ENCODE measurements at places on chromosomes 6 and 20. TPM values are rescaled to one million over a fixed set of nuclear protein-coding genes. Genes with fewer than 3 reads are reported as not detected.

DNA sequence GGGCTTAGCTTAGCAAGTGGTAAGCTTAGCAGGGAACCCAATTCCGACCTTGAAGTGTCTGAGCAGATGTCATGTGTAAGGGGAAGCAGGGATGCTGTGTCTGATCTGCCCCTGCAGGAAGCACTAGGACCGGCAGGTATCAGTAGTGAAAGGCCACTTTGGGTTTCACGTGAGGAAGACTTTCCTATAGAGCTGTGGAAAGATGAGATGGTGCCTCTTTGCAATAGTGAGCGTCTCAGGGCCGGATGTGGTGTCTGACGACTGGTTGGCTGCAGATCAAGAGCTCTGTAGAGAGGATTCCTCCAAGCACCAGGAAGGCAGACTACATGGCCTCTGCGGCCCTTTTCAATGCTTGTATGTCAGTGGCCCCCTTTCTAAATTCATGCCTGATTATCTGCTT is 98.3 kb downstream of the TIAM2 start:
- no peaks in the 10 kb centered on the region for H3K4me1 ChIP-seq
- peaks cover 4% of the 10 kb centered on the region for H3K36me3 ChIP-seq
- no peak overlapping the region for H3K27ac ChIP-seq
- H3K27me3 ChIP-seq: peaks cover 7% of the 10 kb centered on the region
- DNase-seq: no peak

The ABHD16B gene
- not detected for total RNA-seq

DNA sequence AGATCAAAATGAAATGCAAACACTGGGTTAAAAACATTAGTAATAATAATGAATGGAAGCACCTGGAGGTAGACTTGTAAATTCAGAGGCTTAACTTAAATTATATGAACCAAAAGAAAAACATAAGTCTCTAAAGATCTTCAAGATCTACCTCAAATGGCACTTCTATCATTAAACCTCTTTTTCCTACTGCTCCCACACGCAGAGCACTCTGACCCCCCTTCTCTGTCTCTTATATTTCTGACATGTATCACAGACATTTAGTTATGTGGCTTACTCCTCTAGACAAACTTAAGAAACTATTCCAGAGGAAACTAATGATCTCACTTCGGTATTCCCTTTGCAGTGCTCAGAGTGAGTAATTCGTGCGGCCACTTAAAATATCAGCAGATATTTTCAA is 1.1 kb downstream of the TBC1D32 start:
- no peaks in the 10 kb centered on the region for H3K36me3 ChIP-seq
- H3K27ac ChIP-seq: peak overlapping the region; percentile 23
- peak overlapping the region; percentile 93 for H3K4me3 ChIP-seq
- peaks cover 32% of the 10 kb centered on the region for H3K4me1 ChIP-seq

DNA sequence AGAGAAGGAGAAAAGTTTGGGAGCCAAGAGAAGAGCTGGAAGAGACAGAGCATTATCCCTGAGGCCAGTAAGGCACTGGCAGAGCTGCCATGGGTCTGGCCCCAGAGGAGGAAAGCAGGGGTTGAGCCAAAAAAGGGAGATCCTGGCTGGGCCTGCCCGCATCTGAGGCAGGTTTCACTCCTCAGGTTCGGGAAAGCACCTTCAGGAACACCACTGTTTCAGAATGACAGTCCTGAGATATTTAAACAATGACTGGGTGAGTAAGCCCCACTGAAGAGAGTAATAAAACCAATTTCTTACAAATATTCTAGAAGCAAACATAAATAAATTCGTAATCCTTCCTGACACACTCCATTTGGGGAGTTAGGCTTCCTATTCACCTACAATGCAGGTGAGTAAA is 152.2 kb downstream of the BACH2 start:
- no peak overlapping the region for H3K27ac ChIP-seq
- peaks cover 33% of the 10 kb centered on the region for H3K36me3 ChIP-seq
- H3K4me1 ChIP-seq: peaks cover 47% of the 10 kb centered on the region
- H3K4me3 ChIP-seq: peak overlapping the region; percentile 16
- H3K27me3 ChIP-seq: no peaks in the 10 kb centered on the region

DNA sequence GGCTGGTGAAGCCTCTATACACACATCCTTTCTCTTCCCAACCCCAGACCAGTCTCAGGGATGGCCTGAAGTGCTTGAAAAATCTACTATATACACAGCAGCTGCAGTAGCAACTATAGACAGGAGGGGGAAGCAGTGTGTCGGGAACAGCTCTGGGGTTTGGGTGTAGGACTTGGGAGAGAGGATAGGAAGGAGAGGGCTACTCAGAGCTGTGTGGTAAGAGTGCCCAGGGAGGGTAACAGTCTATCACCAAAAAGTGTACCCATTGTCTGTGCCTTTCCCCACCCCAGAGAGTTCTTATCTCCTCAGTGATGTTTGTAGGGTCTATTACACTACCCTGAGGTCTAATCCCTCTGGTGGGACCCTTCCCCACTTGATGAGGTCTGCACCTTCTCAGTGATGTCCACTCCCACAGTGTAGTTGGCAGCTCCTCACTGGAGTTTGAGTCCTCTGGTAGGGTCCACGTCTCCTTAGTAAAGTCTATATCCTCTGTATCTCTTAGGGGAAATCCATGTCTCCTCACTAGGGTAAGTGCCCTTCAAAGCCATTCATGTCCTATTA is 1.5 kb upstream of the GGT7 start:
- peak; percentile 54 for DNase-seq
- peak overlapping the region; percentile 68 for H3K4me3 ChIP-seq
- peak overlapping the region; percentile 74 for H3K27ac ChIP-seq

- no peak overlapping the region for H3K4me3 ChIP-seq
- H3K27me3 ChIP-seq: peaks cover 21% of the 10 kb centered on the region
- no peak for DNase-seq
- peaks cover 4% of the 10 kb centered on the region for H3K4me1 ChIP-seq
Measured at GRCh38 chr20:37673444-37673843, 20.4 kb upstream of the CTNNBL1 start.

The OPN5 gene
- total RNA-seq: not detected

The SLC17A2 gene
- not detected for total RNA-seq

All from activated naive CD8-positive, alpha-beta T cell treated with anti-CD3 and anti-CD28 coated beads, Interleukin-2, amount 10 ng/mL, durations not matched to agents 7 days and 5 days (primary cell).